ENCODE measurements at places on chromosomes 5 and 9. TPM values are rescaled to one million over a fixed set of nuclear protein-coding genes. Genes with fewer than 3 reads are reported as not detected.

DNA sequence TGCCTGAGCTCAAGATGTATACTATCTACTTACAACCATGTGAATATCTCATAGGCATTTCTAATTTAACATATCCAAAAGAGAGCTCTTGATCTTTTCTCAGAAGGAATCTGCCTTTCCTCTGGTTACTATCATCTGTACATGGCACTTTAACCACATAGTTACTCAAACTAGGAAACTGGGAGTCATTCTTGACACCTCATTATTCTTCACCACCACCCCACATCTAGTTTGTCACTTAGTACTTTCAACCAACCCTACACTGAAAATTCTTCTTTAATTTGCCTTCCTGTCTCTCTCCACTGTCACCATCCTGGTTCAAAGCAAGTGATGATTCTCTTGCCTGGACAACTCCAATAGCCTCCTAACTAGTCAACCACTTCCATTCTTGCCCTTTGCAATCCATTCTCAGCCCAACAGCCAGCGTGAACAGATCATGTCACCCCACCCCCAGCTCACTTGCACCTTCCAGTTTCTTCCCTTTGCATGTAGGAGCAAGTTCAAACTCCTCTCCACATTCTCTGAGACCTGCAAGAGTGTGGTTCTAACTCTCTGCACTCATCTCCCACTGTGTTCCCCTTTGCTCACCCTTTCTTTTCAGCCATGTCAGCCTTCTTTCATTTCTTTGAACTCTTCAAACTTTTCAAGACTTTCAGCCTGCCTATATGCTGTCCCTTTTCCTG lies 17.3 kb upstream of the SMAD5 start:
- H3K4me3 ChIP-seq: no peak overlapping the region
- H3K4me1 ChIP-seq: 0 out of 2 replicates have a peak, but pooled peaks cover 4% of the 10 kb centered on the region
- no peaks in the 10 kb centered on the region for H3K36me3 ChIP-seq

GRCh38 chr5:33381243-33381642 lies 59.5 kb upstream of the TARS1 start:
- no peak overlapping the region for H3K4me3 ChIP-seq
- no peak overlapping the region for H3K27ac ChIP-seq
- H3K36me3 ChIP-seq: peaks cover 10% of the 10 kb centered on the region

Gene EIF4E1B
- total RNA-seq: 1.1 TPM

DNA sequence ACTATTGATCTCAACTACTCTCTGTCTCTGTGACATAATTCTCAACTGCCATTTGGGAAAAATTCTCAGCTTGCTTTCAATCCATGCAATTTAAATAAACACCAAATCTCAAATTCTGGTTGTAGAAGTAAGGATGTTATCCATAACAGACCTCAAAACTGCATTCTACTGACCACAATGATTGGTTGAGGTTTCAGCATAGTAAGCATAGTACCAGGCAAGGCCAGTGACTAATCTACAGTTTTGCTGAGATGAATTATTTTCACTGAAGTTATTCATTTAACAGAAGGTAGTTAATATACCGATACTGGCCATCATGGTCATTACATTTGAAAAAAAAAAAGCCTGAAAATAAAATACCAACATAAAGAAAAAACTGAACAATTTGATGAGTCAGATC lies 488.0 kb upstream of the CDH18 start:
- no peaks in the 10 kb centered on the region for H3K36me3 ChIP-seq
- DNase-seq: no peak
- H3K27me3 ChIP-seq: no peaks in the 10 kb centered on the region
- H3K4me1 ChIP-seq: no peaks in the 10 kb centered on the region

Gene HACD4
- 1.2 TPM for total RNA-seq

- no peak overlapping the region for H3K27ac ChIP-seq
- no peak for DNase-seq
- no peaks in the 10 kb centered on the region for H3K27me3 ChIP-seq
Observed at GRCh38 chr9:12801663-12802062, 26.8 kb downstream of the LURAP1L start.

- H3K27me3 ChIP-seq: peaks cover 52% of the 10 kb centered on the region
- no peak overlapping the region for H3K27ac ChIP-seq
- DNase-seq: no peak
- peaks cover 15% of the 10 kb centered on the region for H3K4me1 ChIP-seq
- no peak overlapping the region for H3K4me3 ChIP-seq
Observed at GRCh38 chr9:122367774-122368460, 2.9 kb upstream of the PTGS1 start.

Measured in WTC11 (cell line).